ENCODE measurements at places on chromosomes 1 and 21.

DNA sequence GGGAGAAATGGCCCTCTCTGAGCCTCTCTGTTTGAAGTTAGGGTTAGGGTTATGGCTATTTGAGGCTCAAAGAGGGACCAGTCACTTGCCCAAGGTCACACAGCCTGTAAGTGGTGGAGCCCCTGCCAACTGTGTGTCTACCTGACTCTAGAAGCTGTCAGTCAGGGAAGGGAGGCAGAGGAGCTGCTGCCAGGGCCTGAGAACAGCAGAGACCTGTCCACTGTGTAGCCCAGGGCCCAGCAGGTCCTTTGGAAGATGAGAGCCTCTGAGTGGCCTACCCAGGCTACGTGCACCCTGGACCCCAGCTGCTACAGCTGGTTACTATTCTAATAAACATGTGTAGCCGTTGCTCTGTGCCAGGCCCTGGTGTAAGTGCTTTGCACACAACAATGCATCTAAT is 15.1 kb upstream of the EDN2 start:
- no peak for DNase-seq

DNA sequence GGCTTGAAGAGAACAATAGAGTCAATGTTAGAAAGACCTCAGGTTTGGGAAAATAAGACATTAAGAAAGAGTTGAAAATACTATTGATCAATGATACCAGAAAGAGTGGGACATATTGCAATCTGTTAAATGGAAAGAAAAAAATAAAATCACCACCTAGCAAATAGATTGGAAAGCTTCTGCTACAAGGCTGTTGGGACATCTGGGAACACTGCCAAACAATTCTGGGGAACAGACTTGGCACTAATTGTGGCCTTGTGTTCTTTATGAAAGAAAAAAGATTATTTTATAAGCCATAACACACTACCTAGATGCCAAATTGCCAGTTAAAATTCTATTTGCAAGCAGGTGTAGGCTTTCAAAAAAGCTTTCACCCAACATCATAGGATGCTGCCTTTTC is 137.8 kb downstream of the TSEN15 start:
- no peak for DNase-seq

DNA sequence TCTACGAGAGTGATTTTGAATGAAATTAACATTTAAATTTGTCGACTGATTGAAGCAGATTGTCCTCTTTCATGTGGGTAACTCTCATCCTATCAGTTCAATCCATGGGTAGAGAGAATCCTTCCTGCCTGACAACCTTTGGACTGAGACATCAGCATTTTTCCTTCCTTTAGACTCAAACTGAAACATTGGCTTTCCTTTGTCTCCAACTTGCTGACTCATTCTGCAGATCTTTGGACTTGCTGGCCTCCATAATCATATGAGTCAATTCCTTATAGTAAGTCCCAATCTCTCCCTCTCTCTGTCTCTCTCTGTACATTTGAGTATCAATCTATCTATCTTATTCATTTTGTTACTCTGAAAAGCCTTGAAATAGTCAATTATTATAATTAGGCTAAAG is 416.7 kb downstream of the LRRIQ3 start:
- DNase-seq: peak; percentile 42

GRCh38 chr1:76281306-76281705 is 206.8 kb downstream of the ST6GALNAC3 start:
- no peak for DNase-seq

DNA sequence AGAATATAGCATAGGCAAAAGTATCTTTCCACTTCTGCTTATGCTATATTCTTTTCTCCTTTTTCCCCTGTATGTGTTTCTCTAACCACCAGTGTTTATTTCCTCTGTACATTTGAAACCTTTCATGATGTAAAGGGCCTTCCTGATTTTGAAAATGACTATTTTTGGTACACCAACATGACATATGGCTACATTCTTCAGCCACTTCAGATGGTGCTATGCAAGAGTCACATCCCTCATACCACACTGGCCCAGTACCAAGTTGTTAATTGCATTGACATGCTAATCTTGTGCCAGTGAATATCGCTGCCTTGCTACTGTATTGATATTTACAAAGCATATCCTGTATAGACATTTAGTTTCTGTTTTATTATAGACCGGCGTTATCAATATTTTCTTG is 408.7 kb downstream of the NCAM2 start:
- peak; percentile 6 for DNase-seq

- no peak for DNase-seq
These were observed 25.5 kb downstream of the JAM2 start for GRCh38 chr21:25664491-25664931.

DNA sequence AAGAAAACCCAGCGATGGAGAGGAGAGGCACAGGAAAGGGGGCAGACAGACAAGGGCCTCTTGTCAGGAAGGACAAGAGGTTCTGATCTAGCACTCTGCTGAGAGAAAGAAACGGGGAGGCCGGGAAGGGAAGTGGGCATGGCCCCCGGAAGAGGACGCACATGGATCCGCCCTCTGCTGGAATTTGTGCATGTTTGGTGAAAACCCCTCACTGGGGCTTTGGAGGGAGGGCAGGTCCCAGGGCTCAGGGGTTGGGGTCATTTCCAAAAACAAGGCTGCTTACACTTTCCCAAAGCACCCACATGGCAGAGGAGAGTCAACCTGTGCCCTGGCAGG is 32.4 kb upstream of the ECE1 start:
- no peak for DNase-seq

- no peak for DNase-seq
These were observed 18.5 kb downstream of the COLGALT2 start for GRCh38 chr1:184019069-184019468.

GRCh38 chr1:76038287-76039004 is 36.1 kb upstream of the ST6GALNAC3 start:
- peak; percentile 88 for DNase-seq

DNA sequence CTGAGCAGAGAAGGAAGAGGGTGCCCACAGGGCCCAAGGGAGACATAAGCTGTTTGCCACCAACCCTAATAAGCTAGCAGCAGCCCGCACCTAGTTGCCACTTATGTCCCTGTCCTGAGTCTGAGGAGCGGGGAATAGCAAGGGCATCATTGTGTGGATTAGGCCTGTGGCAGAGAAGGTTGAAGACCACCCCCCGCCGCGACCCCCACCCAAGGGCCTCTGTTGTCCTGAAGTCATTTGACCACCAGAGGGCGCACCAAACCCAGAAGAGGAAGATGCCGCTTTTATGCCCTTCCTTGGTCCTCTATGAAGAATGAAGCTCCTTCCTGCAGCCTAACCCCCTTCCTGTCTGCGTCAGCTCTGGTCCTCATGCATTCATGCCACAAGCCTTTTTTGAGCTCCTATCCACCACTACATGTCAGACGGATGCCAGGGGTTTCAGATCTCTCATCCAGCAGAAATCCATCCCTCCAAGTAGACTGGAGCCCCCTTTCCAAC is 16.6 kb downstream of the RHBG start:
- peak; percentile 69 for DNase-seq

GRCh38 chr1:193703655-193704054 is 517.2 kb upstream of the B3GALT2 start:
- DNase-seq: no peak

- no peak for DNase-seq
These were observed 4.5 kb downstream of the PEX14 start for GRCh38 chr1:10479296-10479695.

GRCh38 chr1:223500560-223501425 is 107.6 kb downstream of the CCDC185 start:
- peak; percentile 90 for DNase-seq

- DNase-seq: peak; percentile 28
These were observed 11.4 kb downstream of the AGMAT start for GRCh38 chr1:15573477-15573876.

DNA sequence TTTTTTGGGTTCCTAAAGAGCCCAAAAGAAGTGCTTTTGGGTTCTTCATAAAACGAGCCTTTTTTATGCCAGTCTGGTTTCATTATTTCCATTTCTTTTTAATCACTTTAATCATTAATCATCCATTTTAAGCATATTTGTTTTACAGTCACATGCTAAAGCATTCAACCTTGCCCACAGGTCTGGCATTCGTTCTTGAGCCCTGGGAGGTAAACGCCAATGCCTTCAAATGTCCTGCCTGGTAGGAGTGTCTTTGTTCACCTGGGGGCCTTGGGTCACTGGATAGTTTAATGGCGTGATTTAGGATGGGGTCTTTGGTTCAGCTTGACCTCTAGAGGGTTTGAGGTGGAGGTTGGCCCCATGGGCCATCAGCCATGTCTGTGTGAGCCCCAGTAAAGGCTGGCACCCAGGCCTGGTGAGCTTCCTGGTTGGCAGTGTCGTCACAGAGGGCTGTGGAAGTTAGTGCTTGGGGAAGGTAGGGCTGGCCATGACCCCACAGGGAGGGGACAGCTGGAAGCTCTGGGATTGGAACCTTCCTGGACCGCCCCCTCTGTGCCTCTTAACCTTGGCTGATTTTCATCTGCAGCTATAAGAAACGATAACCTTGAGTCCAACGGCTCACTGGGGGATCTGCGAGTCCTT is 20.2 kb downstream of the C1orf174 start:
- no peak for DNase-seq

DNA sequence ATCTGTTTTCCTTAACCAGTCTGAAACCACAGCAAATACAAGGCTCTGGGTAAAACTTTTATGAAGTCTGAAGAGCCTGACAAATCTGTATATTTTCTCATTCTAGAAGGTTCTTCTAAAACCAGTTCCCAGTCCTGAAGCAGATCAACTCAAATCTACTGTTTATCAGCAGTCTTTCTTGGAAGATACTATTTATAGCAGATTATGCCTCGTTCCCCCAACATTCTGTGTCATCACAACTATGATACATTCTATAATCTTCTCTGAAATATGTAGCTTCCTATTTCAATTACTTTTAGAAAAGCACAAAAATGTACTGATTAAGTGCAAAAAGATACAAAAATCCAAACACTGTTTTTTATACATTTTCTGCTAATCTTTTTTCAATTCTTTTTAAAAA is 67.5 kb downstream of the NIBAN1 start:
- DNase-seq: peak; percentile 38

GRCh38 chr1:95084317-95085176 is 11.8 kb upstream of the ALG14 start:
- peak; percentile 21 for DNase-seq

- DNase-seq: no peak
These were observed 39.1 kb upstream of the FHAD1 start for GRCh38 chr1:15207829-15208429.

DNA sequence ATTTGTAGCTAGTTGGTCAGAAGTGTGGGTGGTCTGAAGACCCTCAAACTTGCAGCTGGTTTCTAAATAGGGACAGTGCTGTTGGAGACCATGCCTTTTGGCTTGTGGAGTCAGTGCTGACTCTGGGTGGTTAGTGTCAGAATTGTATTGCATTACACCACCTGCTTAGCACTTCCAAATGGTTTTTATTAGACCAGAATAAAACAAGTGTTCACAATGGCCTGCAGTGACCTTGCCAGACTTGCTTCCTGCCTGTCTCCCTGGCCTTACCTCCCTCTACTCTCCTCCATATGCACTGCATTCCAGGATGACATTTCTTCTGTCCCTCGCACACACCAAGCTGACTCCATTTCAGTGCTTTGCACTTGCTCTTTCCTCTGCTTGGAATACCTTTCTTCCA is 72.7 kb upstream of the CNIH3 start:
- peak; percentile 59 for DNase-seq
